ENCODE measurements at places on chromosomes 3 and 15.

DNA sequence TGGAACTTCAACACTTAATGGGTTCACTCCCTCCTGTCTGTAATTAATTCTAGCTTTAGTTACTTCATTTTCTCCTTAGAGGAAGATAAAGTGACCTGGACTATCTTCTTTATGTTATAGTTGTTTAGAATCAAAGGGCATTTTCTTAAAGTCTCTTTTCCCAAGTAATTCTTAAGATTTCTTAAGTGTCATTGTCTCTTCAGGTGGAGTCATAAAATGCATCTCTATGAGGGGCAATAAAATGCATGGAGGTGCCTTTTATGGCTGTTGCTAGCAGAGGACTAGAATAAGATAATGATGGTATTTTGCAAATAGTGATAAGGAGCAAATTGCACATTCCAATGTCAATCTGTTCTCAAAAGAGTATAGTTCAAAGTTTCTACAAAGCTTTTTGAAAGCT lies 34.5 kb downstream of the CNTN4 start:
- no peak for DNase-seq

DNA sequence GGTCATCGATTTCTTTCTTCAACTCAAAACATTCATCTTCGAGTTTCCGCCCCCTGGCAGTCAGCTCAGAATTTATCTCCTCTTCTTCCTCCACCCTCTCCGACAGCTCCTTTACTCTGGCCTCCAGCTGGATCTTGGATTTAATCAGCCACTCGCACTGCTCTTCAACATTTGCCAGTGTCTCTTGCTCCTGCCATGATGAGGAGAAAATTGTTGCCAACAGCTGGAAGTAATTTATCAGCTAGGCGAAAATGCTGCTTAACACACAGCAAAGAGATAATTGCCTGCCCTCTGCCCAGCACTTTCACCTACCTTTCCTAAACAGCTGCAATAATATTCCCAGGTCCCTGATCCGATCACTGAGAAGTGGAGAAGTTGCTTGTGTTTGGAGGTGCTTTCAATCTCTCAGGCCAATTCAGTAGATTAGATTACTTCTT lies 69.3 kb downstream of the MYH15 start:
- no peak for DNase-seq

GRCh38 chr3:113111011-113111707 lies 100.2 kb upstream of the BOC start:
- DNase-seq = no peak

DNA sequence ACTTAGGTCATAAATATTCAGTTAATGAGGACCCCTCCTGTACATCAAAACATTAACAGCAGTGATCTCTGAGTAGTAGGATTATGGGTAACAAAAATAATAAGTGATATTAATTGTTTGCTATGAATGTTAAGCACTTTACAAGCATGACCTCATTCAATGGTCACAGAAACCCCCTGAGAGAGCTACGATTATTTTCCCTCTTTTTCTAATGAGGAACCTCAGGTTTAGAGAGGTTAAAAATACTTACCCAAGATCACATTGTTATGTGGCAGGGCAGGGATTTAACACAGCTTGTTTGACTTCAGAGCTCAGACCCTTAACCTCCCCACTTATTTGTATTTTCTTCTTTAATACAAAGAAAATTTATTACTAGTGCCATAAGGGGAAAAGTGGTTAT lies 228.2 kb downstream of the TBL1XR1 start:
- peak; percentile 4 for DNase-seq

DNA sequence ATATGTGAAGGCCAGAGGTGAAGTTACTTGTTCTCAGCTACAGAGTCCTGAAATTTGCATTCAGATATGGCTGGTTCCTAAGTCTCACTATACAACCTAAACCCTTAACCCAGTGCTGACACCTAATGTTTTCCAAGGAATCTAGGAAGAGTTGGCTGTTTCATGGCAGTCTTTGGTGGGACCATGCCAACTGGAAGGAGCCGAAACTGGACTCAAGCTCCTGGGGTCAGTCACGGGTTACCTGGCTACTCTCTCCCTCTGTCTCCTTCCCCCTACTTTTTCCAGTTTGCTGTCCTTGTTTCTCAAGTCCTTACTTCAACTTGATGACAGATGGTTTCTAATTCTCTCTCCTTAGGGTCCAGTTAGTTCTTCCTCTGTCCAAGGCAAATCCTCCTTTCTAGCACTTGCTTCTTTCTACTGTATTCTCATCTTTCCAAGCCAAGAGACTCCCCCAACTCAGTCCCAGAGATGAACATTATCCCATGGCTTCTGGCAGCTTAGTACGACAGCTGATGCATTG lies 88.6 kb upstream of the COL6A5 start:
- no peak for DNase-seq

DNA sequence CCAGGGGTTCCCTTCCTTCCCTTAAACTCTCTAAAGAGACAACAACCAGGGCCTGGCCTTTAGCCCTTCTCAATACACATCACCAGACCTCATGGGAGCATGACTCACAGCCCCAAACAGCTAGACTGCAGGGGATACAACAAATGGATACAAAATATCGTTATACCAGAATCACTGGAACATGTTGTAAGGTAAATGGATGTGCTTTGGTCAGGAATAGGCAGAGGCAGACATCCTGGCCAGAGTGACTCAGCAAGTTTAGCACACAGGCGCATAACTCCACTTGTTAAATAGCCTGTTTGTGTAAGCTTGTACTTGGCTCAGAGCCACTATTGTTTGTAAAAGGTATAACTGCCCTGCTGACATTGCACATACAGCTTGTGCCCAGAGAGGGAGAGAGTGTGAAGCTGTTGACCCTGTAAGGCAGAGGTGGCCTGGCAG lies 18.3 kb downstream of the TMED3 start:
- no peak for DNase-seq

- DNase-seq = no peak
Measured at GRCh38 chr15:71893691-71894090, 83.3 kb downstream of the NR2E3 start.

DNA sequence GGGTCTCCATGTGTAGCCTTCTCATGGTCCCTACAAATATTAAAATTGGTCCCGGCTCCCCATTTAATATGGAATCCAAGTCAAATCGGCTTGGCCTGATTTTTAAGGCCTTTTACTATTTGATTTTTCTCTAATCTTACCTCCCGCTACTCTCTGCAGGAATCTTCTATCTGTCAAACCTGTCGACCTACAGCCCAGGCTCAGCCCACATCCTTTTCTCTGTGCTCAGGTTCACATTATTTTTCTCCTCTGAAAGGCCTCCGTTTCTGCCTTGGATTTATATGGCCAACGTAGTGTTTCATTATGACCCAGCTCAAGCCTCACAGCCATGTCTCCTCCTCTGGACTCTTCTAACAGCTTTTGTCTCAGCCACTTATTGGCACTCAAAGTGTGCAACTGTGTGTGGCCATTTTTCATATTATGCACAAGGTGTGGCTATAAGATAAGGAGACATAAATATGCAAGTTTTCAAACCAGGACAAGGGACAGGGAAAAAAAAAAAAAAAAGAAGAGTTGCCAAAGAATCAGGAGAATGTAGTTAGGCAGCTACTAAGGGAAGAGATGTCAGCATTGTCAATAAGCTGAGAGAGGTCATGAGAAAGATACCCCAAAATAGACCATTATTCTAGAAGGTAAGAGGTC lies 2.1 kb upstream of the GLCE start:
- no peak for DNase-seq

DNA sequence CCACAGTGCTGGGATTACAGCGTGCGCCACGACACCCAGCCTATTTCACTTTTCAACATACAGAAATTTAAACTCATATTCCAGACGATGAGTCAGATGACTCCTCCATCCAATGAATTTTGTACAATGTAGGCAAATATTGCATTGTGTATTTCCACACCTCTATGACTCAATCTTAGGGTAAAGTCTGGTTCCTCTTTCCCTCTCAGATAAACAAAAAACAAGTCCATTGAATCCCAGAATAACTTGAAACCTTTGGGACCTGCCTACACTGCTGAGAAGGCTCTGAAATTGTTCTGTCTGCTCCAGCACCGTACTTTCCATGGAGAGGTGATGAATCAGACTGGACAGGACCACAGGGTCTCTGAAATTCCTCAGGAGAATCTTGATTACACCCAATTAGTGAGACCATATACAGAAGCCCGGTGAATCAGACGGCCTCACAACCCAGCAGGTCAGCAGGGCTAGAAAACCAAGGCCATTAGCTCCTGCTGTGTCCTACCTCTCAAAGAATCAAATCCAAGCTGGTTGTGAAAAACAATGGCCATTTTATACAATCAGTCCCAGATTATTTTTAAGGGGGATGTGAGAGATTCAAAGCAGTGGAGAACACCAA lies 112.6 kb downstream of the ERC2 start:
- peak; percentile 78 for DNase-seq

- no peak for DNase-seq
Measured at GRCh38 chr3:73411993-73412392, 212.7 kb downstream of the PDZRN3 start.

- peak; percentile 11 for DNase-seq
Measured at GRCh38 chr3:148950806-148951205, 40.5 kb upstream of the GYG1 start.

- DNase-seq = no peak
Measured at GRCh38 chr3:8872261-8872660, 91.0 kb downstream of the RAD18 start.

- no peak for DNase-seq
Measured at GRCh38 chr3:46093966-46094365, 66.7 kb upstream of the XCR1 start.

DNA sequence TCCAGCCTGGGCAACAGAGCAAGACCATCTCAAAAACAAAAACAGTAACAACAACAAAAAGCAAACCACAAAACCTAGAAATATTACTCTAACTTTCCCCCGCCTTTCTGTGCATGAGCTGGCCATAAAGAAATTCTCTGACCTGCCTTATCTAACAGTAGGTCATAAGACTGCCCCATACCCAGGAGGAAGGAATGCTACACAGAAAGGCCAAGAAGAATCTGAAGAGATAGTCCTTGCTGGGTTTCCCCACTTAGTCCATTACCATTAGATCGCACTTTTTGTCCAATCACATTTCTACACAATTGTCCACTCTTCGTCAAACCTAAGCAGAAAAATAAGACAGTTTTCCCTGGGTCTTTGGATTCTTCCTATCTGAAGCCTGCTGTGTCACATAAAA lies 23.5 kb downstream of the CIAO2A start:
- DNase-seq = no peak

DNA sequence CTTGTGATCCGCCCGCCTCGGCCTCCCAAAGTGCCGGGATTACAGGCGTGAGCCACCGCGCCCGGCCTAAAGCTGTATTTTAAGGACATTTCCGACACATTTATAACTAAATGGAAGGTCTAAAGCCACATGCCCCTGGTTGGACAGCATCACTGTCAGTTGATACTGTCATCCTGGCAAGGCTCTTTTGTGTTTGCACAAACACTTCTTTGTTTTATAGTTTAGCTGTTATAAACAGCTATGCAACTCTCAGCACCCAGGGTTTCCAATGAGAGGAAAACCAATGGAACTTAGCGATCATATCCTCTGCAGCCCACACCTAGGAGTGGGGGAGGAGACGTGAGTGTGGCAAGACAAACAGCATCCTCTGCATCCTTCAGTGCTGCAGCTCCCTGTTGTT lies 19.7 kb downstream of the NIPA1 start:
- DNase-seq = no peak

- DNase-seq = peak; percentile 5
Measured at GRCh38 chr3:149377408-149378364, at the start of gene TM4SF1. TM4SF1 (minus strand) TSS chr3:149377649; CDS start chr3:149377547, 102 bp downstream.

DNA sequence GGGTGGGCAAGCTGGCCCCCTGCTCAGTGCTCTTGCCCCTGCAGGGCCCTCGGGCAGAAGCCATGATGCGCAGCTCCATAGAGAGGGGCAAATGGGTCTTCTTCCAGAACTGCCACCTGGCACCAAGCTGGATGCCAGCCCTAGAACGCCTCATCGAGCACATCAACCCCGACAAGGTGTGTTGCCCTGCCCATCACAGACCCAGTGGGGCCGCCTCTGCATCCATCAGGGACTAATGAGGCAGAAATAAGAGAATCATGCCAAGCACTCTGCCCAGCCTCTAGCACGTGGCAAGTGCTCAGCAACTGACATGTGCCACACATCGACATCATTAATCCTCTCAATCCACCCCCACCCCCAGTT lies 49.4 kb downstream of the SEMA3G start:
- no peak for DNase-seq

GRCh38 chr15:95492388-95493070 lies 838.0 kb upstream of the NR2F2 start:
- no peak for DNase-seq

DNA sequence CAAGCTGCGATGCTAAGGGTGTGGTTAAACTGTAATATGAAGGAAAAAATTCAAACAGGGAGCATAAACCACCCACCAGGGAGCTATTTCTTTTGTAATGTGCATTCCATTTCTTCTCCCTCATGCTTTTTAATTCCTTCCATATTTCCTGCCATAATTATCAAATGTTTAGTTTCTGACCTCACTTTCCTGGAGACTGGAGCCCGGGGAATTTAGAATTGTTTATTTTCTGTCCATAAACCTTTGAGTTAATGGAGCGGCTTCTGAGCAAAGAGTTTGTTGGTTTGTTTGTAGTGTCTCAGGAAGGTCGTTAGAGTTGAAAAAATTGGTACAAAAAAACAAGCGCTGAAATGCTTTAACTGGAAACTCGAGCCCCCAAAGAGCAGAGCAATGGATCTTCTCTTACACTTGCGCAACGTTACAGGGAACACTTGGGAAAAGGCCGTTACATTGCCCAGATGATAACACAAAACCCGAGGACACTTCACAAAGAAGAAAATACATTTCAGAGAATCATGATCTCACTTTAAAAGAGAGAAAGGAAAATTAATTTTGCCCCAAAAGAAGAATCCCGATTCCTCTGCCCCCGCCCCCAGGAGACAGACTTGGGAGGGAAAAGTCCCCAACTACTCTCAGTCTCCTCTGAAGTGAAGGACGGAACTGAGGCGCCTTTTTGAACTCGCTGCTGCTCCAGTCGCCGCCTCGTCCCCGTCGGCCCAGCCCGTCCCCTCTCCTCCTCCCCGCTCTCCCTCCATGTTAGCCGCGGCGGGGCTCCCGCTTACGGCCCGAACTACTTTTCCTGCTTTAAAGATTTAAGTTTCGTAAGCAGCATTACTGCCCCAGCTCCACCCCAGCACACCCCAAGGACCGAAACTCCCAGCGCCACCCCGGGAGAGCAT lies 842 bp downstream of the FSTL1 start:
- no peak for DNase-seq

DNA sequence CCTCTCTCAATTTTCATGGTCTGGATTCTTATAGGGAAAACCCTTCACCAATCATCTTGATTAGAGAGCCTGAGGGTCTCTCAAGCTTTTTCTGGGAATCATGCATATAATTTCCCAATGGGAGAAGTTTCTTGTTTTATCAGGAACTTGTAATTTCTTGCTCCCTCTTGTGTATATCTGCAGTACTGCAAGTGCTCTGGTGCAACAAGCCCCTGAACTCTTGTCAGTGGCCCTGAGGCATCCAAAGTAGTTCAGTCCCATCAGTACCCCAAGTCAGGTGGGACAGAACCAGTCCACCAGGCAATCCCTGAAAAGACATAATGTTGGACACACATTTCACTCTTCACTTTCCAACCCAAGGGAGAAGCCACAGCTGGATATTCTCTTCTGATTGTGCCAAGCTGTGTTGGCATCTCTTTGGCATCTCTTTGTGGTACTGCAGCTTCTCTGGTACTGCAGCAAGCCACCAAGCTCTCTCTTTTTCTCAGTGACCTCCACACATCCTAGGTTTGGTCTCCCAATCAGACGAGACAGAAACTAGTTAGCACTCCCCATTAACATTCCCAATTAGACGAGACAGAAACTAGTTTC lies 214.5 kb downstream of the ZIC4 start:
- peak; percentile 25 for DNase-seq

- no peak for DNase-seq
Measured at GRCh38 chr15:38724827-38725226, 160.2 kb upstream of the RASGRP1 start.
